ENCODE measurements at places on chromosomes 5 and 9.

DNA sequence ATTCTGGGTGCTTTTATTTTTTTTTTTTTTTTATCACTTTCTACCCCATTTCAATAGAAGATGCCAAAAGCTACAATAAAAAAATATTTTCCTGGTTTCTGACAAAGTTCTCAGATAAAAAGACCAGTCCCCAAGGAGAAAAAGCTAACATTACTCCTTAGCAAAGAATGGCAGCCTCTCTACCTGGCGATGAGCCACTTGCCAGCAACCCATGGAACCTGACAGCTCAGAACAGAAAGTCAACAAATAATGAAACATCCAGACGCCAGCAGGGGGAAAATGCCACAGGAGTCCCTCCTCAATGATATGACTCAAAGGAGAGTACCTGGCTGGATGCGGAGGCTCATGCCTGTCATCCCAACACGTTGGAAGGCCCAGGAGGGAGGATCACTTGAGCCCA is 123.2 kb downstream of the MYO10 start:
- DNase-seq: no peak

DNA sequence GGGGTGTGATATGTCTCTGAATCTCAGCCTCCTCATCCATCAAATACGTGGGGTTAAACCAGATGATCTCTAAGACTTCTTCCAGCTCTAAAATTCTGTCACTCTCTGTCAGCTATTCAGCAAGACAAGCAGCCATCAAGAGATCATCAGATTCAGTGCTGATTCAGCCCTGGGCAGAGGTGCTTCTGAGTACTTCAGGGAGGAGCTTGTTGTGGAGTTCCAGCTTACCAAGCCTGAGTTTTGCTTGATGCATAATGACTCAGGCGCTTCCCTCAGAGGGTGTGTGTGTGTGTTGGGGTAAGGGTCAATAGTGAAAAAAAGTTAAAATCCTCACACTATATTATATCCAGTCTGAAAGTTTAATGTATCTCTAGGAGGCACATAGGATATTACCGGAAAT is 29.6 kb upstream of the TAF1L start:
- no peak for DNase-seq

GRCh38 chr9:27626244-27627187 is 53.2 kb upstream of the C9orf72 start:
- no peak for DNase-seq

- no peak for DNase-seq
These were observed 10.6 kb downstream of the EGFL7 start for GRCh38 chr9:136673088-136673974.

- DNase-seq: no peak
These were observed 64.3 kb upstream of the SLC25A51 start for GRCh38 chr9:37968228-37968701.

DNA sequence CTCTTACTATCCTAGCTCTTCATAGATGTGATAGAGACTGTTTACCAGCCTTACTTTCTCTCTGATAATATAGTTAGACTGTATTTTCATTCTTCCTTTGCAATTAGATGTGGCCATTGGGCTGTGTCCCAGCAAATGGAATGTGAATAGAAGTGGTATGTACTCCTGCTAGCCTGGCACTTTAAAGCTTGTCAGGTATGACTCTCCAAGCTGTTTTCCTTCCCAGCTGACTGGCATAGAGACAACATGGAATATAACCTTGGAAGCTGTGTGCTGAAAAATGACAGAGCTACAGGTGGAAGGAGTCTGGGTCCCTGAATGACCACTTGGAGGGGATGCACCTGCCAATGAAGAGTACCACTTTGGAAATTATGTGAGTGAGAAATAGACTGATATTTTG is 116.2 kb downstream of the DIRAS2 start:
- no peak for DNase-seq

DNA sequence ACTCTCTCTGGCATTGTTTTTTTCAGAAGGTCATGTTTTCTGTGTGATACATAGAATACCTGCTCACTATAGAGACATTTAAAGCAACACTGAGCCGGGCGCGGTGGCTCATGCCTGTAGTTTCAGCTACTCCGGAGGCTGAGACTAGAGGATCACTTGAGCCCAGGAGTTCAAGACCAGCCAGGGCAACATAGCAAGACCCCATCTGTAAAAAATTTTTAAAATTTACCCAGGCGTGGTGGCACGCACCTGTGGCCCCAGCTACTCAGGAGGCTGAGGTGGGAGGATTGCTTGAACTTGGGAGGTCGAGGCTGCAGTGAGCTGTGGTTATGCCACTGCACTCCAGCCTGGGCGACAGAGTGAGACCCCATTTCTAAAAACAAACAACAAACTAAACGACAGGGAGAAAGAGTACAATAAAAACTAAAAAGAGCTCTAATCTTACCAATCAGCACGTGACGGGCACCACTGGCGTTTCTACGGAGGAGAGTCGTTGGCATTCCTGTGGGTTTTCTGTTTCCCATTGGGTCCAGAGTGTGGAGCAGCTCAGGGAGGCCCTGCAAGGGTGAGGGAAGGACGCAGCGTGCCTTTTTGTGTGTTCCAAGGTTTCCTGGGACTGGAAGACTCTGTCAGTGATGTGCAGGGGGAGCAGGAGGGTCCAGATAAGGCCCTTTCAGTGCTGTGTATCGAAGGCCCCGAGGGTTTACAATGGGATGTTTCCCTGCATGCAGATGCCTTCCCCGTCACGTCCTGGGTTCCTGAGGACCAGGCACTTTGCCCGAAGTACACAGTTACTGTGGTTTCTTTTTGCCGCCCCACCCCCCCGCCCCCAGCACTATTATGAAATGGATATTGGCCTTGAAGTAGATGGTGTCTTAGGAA is 7.2 kb upstream of the RNU6ATAC start:
- no peak for DNase-seq

DNA sequence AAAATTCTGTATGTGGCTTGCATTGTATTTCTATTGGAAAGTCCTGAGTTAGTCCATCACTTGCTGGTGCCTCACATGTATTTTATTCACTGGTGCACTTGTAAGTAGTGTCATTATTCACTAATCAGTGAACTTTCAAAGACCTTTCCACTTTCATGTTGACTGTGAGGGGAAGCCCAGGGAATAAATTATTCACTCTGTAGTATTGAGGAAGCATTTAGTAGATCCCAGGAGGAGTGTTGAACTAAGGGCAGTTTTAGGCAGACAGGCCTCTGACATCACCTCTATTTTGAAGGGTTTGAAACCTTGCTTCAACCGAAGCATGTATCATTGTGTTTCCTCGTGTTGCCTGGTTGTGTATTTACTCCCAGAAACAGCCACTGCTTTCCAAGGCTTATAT is 705.4 kb upstream of the RIOK2 start:
- no peak for DNase-seq

DNA sequence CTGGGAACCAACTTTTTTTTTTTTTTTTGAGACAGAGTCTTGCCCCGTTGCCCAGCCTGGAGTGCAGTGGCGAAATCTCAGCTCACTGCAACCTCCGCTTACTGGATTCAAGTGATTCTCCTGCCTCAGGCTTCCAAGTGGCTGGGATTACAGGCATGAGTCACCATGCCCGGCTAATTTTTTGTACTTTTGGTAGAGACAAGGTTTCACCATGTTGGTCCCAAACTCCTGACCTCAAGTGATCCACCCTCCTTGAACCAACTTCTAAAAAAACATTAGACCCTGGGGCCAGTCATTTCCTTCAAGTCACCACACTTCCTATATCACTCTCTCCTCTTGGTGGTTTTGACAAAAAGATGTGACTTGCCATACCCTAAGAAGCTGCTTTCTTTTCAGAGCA is 10.9 kb upstream of the SHROOM1 start:
- DNase-seq: no peak

DNA sequence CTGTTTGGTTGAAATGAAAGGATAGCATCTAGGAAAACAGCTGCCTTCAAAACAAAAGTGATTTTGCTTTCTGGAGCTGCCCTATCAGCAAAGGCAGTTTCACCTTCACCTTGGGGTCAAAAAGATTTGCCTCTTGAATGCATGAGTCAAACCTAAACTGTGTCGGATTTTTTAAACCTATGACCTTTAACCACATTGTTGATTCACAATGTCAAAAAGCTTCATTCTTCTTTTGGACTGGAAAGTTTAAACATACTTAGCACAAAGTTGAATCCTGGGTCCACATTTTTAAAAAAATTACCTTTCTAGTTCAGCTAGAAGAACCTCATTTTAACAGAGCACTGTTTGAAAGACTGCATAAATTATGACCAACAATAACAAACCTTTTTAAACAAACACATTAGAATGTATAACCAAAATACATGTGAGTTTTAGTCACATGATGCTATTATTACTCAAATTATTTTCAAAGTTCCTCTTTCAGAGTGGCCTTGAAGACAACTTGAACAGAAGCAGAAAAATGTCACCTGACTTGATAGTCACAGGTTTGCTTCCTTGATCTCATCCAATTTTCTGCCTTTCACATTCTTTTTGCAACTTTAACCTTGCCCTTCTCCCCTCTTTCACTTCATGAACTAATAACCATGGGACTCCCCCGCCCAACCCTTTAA is 109.7 kb upstream of the LHFPL2 start:
- no peak for DNase-seq

DNA sequence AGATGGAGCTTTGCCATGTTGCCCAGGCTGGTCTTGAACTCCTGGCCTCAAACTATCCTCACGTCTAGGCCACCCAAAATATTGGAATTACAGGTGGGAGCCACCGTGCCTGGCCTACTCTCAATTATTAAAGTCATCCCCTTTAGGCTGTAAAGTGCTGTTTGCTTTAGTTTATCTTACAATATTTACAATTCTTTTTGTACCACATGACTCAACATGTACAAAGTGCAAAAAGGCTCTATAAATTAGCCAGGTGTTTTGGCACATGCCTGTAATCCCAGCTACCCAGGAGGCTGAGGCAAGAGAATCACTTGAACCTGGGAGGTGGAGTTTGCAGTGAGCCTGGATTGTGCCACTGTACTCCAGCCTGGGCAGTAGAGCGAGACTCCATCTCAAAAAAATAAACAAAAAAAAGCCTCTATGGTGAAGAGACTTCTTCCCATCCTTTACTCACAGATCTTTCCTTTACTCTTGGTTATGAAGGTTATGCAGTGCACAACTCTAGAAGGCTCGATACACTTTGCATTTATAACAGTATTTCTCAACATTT is 28.5 kb upstream of the MLLT3 start:
- no peak for DNase-seq

GRCh38 chr9:134632329-134632728 is 9.3 kb upstream of the COL5A1 start:
- no peak for DNase-seq

- DNase-seq: no peak
These were observed 12.3 kb downstream of the FNBP1 start for GRCh38 chr9:130030651-130031127.

GRCh38 chr5:80346055-80346454 is 26.3 kb downstream of the SPZ1 start:
- peak; percentile 8 for DNase-seq

- no peak for DNase-seq
These were observed 53.0 kb upstream of the PHYKPL start for GRCh38 chr5:178285399-178286225.

DNA sequence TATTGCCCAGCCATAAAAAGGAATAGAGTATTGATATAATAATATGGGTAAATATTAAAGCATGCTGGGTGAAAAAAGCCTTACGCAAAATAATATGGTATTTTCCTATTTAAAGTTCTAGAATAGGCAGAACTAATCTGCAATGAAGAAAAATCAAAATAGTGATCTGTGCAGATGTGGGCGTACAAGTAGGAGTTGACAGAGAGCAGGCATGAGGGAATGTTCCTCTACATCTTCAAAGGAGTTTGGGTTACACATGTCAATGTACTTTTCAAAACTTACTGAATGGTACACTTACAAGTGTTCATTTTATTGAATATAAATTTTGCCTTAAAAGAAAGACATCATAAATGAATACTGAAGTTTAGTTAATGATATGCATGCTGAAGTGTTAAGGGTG is 33.0 kb upstream of the ZBED3 start:
- no peak for DNase-seq

DNA sequence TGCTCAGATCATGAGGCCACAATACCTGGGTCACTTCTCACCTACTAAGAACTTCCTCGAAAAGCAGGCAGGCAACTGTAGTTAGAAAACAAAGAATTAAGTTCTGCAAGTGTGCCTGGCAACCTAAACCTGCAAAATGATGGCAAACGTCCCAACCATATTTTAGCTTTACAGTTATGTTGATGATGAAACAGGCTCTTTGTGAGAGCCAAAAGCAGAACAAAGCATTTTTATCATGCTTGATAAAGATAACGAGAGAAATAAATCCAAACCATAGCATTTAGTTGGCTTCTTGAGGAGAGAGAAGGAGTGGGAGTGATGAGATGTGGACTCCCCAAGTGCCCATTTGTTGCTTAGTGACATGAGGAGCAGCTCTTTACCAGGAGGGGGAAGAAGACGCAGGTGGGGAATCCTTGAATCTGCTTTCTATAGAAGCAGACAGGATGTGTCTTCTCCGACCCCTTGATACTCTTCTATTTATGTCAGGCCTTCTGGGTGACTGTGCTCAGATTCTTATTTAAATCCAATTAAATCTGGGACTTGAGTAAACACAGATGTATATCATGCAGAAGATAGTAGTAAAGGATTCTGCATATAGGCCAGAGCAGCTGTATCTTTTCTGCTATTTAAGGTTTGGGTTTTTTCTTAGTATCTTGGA is 221.2 kb downstream of the TMEM167A start:
- no peak for DNase-seq

DNA sequence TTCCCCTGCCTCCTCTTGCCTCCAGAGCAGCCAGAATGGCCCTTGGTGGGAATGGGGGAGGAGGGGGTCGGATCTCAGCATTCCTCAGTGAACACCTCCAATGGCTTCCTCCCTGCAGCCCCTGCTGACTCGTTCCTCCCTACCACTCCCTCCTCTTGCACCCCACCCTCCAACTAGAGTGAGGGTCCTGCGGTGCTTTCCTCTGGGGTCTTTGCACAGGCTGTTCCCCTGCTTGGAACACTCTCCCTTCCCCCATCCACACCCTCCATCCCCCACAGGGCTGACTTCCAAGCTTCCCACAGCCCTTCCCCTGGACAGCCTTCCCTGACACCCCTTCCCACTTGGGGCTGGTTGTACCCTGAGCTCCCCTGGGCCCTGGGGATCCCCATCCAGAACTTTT is 70.4 kb upstream of the NEK6 start:
- DNase-seq: no peak

DNA sequence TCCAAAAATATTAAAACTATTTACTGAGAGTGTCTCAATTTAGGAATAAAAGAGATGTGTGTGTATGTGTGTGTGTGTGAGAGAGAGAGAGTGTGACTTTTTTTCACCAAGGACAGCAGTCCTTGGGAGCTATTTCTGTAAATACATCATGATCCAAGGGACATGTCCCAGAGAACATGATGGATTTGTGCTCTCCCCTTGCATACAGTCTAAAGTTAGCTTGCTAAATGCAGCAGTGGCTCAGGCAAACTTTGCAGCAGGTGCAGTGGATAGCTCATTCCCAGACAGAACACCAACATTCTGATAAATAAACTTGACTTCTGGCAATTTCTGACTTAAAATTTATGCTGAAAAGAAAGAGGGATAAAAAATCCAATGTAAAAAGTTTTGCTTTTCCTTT is 55.4 kb upstream of the SGCD start:
- no peak for DNase-seq

GRCh38 chr5:19855031-19855430 is 133.0 kb downstream of the CDH18 start:
- no peak for DNase-seq

GRCh38 chr5:528629-529511 is 4.6 kb upstream of the SLC9A3 start:
- no peak for DNase-seq

GRCh38 chr5:78429332-78429980 is 69.0 kb downstream of the SCAMP1 start:
- no peak for DNase-seq

Data from stimulated activated CD8-positive, alpha-beta memory T cell treated with anti-CD3 and anti-CD28 coated beads, Interleukin-4, amount 100 ng/mL, for 1 hour (primary cell).